Urothelium cell line (cell line): ENCODE measurements at places on chromosomes 13 and 19.

DNA sequence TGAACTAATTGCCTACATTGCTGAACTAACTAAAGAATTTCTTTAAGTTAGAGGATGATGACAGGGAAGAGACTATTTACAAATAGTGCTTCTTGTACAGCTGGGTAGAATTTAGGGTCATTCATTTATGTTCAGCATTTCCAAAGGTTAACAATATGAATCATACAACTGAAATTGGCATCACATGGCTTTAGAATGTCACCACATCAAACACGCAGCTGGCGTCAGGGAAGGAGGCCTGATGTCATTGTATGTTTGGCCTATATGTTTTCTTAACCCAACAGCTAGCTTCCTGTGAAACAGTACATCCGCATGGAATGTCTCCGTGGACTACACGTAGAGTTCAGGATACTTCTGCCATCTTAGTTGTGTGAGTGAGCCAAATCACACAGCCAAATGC lies 99.0 kb upstream of the TNFSF11 start:
- DNase-seq, result no peak

DNA sequence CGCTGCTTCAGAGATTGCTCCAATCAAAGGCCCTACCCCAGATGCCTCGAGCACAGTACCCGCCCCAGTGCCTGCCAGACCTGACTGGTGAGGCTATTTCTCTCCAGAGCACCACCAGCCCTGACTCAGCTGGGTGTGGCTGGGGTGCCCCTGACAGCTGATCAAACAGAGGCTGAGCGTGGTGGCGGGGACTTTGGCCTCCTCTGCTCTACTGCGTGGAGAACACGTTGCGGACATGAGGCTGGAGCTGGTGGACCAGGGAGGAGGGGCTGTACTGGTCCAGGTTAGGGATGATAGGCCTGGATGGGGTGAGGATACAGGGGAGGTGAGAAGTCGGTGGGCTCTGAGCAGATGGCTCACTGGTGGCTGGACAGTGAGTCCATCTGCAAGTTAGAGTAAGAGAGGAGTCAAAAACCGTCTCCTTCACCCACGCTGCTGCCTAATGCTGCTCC lies 3.5 kb upstream of the DOCK6 start:
- peak; percentile 42 for DNase-seq

- no peak for DNase-seq
These were observed 46.8 kb downstream of the ARHGEF7 start for GRCh38 chr13:111161601-111162600.

GRCh38 chr19:49864890-49865289 lies 2.5 kb downstream of the PNKP start:
- no peak for DNase-seq
